IMR-90 (cell line): ENCODE measurements at places on chromosomes 12 and 14. TPM values are rescaled to one million over a fixed set of nuclear protein-coding genes. Genes with fewer than 3 reads are reported as not detected.

Gene KRT6C
- total RNA-seq = not detected in 2 replicates

Gene TMEM233
- not detected in 2 replicates for total RNA-seq

Gene OR6C2
- not detected in 2 replicates for total RNA-seq

Gene RAD9B
- total RNA-seq = 0.18 and 0.56 TPM in 2 replicates

Gene GLS2
- total RNA-seq = under 0.01 and 0.36 TPM in 2 replicates

Gene SOAT2
- under 0.01 and 0.18 TPM in 2 replicates for total RNA-seq

Gene KRT85
- not detected in 2 replicates for total RNA-seq

Gene ZC2HC1C
- total RNA-seq = 0.28 and 0.54 TPM in 2 replicates

Gene ABCD2
- not detected in 2 replicates for total RNA-seq

- no peak for DNase-seq
These were observed 1139.1 kb upstream of the TMEM132C start for GRCh38 chr12:127127897-127128296.

DNA sequence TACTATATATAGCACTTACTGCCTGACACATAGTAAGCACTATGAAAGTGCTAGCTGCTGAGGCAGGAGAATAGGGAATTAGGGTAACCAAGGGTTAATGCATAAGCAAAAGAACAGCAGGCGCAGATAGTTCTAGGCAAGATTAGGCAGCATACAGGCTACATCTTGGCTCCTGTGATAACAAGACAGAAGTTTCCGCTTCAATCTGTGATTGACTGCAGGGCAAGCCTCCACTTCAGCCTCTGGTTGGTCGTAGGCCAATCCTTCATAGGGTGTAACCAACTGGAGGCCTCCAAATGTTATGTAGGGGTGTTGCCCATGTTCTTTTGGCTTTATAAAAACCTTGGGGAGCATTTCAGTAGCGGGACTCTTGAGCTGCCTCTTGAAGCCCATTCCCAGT is 46.9 kb downstream of the KLHL28 start:
- peak; percentile 12 for DNase-seq

DNA sequence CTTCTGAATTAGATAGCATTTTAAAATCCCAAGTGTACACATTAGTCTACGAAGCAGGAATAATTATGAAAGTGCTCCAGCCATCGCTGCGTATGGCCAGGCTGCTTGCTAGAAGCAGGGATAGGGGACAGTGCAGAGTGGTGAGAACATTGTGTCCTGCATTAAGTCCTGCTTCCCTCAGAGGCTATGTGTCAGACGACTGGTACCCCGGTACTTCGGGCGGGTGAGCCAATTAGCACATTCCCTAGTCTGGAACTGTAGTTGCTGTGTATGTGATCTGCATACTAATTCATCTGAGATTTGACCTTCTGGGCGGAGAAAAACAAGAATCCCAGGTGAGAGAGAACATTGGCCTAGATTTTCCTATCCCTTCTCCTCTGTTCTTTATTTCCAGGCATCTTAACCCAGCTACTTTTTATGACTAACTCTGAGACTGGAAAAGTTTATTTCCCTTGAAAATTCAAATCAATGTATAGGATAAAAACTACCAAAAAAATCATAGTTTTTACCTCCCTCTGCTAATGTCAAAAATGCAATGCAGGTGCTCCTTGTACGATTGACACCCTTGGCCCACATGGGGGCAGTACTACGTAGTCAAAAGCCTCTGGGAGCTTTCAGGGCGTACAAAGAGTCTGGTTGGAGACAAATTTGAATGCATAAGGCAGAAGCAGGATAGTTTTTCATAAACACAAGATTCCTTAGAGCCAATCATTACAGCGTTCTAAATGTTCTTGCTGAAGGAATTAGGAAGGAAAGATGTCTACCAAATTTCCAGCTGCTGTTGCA is 764.3 kb downstream of the NOVA1 start:
- no peak for DNase-seq

DNA sequence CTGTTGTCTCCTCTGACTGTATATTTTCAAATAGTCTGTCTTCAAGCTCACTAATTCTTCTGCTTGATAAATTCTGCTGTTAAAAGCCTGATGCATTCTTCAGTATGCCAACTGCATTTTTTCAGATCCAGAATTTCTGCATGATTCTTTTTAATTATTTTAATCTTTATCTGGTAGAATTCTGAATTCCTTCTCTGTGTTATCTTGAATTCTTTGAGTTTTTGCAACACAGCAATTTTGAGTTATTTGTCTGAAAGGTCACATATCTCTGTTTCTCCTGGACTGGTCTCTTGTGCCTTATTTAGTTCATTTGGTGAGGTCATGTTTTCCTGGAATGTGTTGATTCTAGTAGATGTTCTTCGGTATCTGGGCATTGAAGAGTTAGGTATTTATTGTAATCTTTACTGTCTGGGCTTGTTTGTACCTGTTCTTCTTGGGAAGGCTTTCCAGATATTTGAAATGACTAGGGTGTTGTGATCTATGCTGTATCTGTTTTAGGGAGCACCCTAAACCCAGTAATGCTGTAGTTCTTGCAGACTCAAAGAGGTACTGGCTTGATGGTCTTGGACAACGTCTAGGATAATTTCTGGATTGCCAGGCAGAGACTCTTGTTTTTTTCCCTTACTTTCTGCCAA is 193.8 kb upstream of the NPAS3 start:
- no peak for DNase-seq

DNA sequence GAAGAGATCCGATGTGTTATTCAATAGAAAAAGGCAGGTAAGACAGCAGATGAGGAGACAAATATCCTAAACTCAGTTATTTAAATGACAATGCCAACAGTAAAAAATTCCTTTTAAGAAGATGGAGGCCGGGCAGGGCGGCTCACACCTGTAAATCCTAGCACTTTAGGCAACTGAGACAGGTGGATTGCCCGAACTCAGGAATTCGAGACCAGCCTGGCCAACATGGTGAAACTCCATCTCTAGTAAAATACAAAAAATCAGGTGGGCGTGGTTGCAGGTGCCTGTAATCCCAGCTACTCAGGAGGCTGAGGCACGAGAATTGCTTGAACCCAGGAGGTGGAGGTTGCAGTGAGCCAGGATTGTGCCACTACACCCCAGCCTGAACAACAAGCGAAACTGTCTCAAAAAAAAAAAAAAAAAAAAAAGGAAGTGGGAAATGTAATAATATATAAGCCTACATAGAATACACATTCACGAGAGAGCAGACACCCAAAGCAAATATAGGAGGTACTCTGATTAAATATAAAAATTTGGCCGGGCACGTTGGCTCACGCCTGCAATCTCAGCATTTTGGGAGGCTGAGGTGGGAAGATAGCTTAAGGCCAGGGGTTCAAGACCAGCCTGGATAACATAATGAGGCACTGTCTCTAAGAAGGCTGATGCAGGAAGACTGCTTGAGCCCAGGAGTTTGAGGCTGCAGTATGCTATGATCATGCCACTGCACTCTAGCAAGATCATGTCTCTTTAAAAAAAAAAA is 19.0 kb downstream of the CORO1C start:
- no peak for DNase-seq

DNA sequence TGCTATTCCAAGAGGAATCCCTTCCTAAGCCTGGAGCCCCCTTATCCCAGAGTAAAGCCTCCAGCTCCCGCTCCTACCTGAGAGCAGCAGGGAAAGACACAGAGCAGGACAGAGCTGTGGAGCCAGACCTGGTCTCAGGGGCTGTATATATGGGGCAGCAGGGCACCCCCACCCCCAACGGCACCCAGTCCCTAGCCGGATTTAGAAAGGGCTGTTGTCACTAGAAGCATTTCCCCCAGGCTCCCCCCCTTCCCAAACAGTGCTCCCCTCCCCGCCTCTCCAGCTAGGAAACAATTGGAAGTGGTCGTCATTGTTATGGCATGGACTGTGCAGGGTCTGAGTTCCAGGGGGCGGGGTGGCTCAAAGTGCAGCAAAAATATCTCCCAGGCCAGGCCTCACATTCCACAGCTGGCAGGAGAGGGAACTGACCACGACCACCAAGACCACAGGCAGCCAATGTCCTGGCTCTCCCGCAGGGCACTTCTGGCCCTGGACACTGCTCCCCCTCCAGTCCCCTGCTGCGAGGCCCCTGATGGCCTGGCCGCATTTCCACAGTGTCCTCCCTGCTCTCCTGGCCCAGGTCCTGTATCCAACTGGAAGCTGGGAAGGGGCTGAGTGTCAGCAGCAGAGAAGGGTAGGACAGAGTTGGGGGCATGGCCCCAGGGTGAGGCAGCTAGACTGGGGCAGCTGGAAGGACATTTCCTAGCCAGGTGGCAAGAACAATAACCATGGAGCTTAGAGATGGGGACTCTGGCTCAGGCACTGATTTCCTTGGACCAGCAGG is at the start of gene MYH7:
Gene MYH7 (minus strand): TSS at position 118 of the 784 bp plus-strand sequence. CDS start 1,928 bp downstream, outside the sequence.
- no peak for DNase-seq

DNA sequence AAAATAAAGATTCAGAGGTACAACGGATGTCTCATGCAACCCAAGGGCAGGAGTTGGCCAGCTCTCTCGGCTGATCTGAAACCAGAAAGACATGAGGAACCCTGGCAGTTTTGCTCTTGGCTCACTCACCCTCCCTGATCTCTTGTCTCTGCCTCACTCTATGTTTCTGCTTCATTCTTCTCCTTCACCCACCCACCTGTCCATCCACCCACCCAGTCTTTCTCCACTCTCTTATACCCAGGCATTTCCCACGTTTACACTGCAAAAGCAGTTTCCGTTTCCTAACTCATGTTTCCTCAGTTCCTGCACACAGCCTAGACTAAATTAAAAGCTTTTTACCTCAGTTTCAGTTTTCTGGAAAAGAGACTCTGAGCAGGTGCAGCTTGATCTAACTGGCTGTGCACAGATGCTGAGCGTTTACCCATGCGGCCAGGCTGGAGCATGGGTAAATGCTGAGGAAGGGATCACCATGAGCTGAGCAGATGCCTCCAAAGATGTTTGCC is 157.6 kb downstream of the PRKCH start:
- DNase-seq = no peak

- DNase-seq = no peak
These were observed 120.3 kb upstream of the PLEKHG7 start for GRCh38 chr12:92582475-92582874.

DNA sequence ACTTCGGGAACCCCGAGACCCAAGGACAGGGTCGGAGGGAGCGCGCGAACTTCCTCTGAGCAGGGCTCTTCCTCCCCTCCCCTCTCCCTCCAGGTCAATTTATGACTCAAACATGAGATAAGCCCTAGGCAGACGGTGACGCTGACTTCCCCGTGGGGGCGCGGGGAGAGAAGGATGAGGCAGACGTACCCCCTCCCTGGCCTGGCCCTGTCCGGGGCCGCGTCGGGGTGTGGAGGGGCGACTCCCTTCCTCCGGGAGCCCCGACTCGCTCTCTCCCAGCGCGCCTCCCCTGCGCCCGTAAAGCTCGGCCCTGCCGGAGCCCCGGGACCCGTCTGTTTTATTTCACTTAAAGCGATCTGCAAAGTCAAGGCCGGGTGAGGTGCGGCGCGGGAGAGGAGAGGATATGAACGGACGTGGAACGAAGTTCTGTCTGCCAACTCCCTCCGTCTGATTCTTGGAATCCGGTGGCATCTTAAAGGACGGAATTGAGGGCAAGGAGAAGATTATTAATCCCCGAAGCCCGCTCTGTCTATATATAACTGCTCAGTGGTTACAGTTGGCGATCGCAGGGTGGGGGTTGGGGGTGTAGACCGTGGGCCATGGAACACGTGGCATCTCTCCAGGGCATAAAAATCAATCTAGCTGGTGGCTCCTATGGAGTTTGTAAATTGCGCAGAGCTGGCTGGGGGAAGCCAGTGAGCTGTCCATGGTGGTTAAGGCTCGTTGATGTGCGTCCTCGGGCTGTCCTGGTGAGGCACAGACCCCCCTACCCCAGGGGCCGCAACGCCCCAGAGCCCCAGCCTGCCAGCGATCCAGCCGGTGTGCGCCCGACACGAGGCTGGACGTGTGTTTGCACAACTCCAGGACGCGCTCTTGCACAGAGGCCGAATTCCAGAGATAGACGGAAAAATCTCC is 2.9 kb upstream of the PTHLH start:
- DNase-seq = peak; percentile 72

GRCh38 chr12:64147011-64147631 is 75.0 kb downstream of the KICS2 start:
- DNase-seq = no peak

DNA sequence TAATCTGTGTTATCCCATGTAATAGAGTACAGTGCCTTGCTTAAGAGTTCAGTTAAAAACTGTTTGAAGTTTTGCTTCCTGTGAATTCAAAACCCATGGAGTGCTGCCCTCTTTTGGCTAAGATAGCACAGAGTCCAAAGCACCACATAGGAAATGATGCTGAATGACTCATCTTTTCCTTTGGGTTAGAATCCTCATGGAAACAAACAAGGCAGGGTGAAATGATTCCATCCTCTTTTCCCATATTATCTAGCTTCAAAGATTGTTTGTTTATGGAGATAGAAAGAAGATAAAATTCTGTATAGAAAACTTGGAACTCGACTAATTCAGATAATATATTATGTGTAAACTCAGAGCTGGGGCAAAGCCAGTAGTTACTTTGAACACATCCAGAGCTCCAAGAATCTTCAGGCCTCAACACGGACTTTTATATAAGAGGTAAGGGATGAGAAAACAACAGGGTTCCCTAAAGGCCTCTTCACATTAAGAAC is 87.4 kb downstream of the OTOGL start:
- DNase-seq = peak; percentile 97

- DNase-seq = no peak
These were observed 4.9 kb downstream of the BMP4 start for GRCh38 chr14:53951627-53952303.

DNA sequence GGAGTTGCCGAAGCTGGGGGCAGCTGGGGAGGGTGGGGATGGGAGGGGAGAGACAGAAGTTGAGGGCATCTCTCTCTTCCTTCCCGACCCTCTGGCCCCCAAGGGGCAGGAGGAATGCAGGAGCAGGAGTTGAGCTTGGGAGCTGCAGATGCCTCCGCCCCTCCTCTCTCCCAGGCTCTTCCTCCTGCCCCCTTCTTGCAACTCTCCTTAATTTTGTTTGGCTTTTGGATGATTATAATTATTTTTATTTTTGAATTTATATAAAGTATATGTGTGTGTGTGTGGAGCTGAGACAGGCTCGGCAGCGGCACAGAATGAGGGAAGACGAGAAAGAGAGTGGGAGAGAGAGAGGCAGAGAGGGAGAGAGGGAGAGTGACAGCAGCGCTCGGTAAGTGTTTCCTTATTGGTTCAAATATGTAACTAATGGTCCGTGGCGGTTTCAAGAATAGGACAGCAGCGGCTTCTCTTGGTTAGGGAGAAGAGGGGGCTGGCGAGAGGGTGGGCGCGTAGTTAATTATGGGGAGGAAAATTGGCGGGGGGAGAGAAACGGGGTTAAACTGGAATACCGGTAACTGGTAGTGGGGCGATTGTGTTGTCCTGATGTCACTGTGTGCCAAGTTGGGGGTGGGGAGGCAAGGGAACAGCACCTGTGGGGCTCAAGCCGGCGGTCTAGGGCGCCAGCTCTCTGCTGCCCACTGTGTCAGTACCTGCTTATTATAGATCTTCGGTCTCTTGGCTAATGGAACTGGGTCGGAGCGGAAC is 8.4 kb downstream of the HOXC8 start:
- DNase-seq = no peak

GRCh38 chr14:48744202-48744601 is 842.0 kb downstream of the RPS29 start:
- DNase-seq = no peak

DNA sequence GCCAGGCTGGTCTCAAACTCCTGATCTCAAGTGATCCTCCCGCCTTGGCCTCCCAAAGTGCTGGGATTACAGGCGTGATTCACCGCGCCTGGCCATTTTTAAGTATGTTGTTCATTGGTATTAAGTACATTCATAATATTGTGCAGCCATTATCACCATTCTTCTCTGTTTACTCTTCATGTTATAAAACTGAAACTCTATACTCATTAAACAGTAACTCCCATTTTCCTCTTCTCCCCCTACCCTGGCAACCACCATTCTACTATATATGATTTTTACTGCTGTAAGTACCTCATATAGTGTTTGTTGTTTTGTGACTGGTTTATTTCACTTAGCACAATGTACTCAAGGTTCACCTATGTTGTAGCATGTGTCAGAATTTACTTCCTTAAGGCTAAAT is 23.1 kb downstream of the METAP2 start:
- DNase-seq = no peak

GRCh38 chr14:64758025-64758521 is 53.8 kb downstream of the PLEKHG3 start:
- DNase-seq = peak; percentile 66
